Ovary (tissue), 10 donors: ENCODE measurements at places on chromosomes 4 and X.

GRCh38 chr4:10056334-10057022, 35.2 kb upstream of the SLC2A9 start:
- no peaks in the 10 kb centered on the region for H3K4me1 ChIP-seq
- DNase-seq: no peak
- H3K27me3 ChIP-seq: no peaks in the 10 kb centered on the region
- no peak overlapping the region for H3K4me3 ChIP-seq
- H3K27ac ChIP-seq: no peak overlapping the region

GRCh38 chr4:51859476-51860031, 16.6 kb downstream of the DCUN1D4 start:
- H3K27me3 ChIP-seq: no peaks in the 10 kb centered on the region
- no peak for DNase-seq
- no peaks in the 10 kb centered on the region for H3K36me3 ChIP-seq
- no peak overlapping the region for H3K4me3 ChIP-seq
- H3K4me1 ChIP-seq: peaks cover 9% of the 10 kb centered on the region

DNA sequence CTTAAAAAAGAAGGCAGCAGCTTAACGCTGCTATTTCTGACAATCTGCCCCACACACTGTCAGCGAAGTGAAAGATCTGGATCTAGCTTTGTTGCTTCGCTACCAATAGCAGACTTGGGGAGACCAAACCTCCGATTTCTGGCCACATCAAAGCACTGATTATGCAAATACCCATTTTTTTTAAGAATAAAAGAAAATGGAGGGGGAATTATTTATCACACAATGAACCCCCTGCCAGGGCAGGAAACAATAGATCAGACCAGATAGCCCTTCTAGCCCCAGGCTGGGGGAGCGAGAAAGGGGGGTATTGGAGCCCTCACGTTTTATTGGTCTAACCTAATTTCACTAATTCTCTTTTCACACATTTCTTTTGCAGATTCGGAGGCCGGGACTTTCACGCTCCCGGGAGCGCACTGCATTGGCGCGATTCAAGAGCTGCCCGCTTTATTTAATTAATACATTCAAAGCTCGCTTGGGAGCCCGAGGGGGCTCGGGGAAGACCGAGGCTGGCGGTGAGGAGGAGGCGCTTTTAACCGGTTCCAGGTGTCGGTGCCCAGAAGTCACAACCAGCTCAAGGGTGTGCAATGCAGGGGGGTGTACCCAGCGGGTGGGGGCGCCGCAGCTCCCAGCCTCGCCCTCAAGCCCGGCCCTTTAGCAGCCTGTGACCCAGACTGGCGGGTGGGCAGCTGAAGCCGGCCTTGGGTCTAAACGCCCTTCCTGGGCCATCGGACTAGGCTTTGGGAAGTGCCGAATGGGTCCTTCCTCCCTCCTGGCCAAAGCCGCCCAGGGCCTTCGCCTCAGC, 5.5 kb downstream of the NEUROG2 start:
- H3K27ac ChIP-seq: no peak overlapping the region
- H3K4me3 ChIP-seq: no peak overlapping the region
- H3K36me3 ChIP-seq: no peaks in the 10 kb centered on the region
- H3K4me1 ChIP-seq: peaks cover 18% of the 10 kb centered on the region
- no peaks in the 10 kb centered on the region for H3K27me3 ChIP-seq
- no peak for DNase-seq

- H3K27ac ChIP-seq: no peak overlapping the region
- no peak for DNase-seq
- H3K36me3 ChIP-seq: no peaks in the 10 kb centered on the region
- no peak overlapping the region for H3K4me3 ChIP-seq
- peaks cover under 1% of the 10 kb centered on the region for H3K4me1 ChIP-seq
Measured at GRCh38 chrX:69551421-69552009, 47.4 kb downstream of the NALF2 start.

- no peaks in the 10 kb centered on the region for H3K4me1 ChIP-seq
- no peaks in the 10 kb centered on the region for H3K27me3 ChIP-seq
- no peaks in the 10 kb centered on the region for H3K36me3 ChIP-seq
- no peak overlapping the region for H3K27ac ChIP-seq
- H3K4me3 ChIP-seq: no peak overlapping the region
- no peak for DNase-seq
Measured at GRCh38 chrX:30690330-30690729, 37.1 kb downstream of the GK start.

DNA sequence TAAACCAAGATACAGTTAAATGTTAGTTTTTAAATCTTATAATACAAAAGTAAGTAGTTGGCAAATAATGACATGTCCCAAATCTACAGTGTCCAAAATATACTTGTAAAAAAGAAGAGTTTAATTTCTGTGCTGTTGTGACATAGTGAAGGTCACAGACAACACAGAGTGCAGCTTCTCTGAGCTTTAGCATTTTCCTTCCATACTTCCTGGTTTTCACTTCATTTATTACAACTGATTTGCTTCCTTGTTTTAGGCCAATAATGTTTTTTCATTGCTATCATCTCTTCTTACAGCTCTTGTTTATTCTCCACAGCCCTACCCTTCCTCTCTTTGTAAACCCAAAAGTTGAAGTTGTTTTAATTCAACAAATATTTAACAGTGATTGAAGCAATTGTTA, 132.4 kb upstream of the TET2 start:
- no peak overlapping the region for H3K4me3 ChIP-seq
- no peaks in the 10 kb centered on the region for H3K27me3 ChIP-seq
- no peak for DNase-seq
- no peak overlapping the region for H3K27ac ChIP-seq
- no peaks in the 10 kb centered on the region for H3K4me1 ChIP-seq

- no peak overlapping the region for H3K4me3 ChIP-seq
- no peak overlapping the region for H3K27ac ChIP-seq
- H3K4me1 ChIP-seq: no peaks in the 10 kb centered on the region
- DNase-seq: no peak
- H3K36me3 ChIP-seq: no peaks in the 10 kb centered on the region
- no peaks in the 10 kb centered on the region for H3K27me3 ChIP-seq
Measured at GRCh38 chr4:29121586-29121985, 1598.6 kb upstream of the PCDH7 start.

DNA sequence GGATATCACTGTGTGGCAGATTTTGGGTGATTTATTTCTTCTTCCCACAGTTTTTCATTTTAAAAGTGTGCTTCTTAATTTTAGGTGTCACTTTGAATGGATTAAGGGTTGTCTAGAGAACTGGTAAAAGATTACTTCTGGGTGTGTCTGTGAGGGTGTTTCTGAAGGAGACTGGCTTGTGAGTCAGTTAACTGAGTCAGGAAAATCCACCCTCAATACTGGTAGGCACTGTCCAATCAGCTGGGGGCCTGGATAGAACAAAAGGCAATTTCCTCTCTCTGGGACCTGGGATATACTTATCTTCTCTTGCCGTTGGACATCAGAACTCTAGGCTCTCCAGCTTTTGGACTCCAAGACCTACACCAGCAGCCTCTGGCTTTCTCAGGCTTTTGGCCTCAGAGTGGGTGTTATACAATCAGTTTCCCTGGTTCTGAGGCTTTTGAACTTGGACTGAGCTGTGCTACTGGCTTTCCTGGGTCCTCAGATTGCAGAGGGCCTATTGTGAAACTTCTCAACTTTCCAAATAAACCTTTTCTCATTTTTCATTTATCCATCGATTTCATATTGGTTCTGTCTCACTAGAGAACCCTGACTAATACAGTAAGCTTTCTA, 413.1 kb downstream of the GBA3 start:
- H3K27ac ChIP-seq: no peak overlapping the region
- no peaks in the 10 kb centered on the region for H3K4me1 ChIP-seq
- H3K36me3 ChIP-seq: no peaks in the 10 kb centered on the region
- no peak for DNase-seq
- H3K4me3 ChIP-seq: no peak overlapping the region
- peaks cover 1% of the 10 kb centered on the region for H3K27me3 ChIP-seq
